ENCODE measurements at places on chromosomes 3 and 15.

GRCh38 chr3:106117490-106117858 is 248.7 kb upstream of the CBLB start:
- no peak for DNase-seq

DNA sequence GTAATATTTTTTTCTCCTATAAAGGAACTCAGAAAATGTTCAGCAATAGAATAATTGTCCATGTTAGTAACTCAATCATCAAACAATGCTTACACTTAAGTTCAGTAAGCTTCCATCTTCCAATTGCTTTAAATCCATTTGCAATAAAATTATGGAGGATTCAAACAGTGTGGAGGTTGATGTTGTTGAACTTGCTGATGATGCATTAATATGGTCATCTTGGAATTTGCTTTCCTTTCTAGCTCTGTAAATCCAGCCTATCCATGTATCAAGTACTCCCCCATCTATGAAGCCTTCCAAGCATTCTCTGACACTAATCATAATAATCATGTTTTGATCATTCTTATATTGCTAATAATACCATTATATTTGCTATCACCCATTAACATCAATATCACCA is 378.4 kb upstream of the CNTN3 start:
- no peak for DNase-seq

GRCh38 chr15:48313216-48313615 is 18.0 kb upstream of the DUT start:
- no peak for DNase-seq

GRCh38 chr3:27729325-27729724 is 7.2 kb upstream of the EOMES start:
- DNase-seq = no peak

DNA sequence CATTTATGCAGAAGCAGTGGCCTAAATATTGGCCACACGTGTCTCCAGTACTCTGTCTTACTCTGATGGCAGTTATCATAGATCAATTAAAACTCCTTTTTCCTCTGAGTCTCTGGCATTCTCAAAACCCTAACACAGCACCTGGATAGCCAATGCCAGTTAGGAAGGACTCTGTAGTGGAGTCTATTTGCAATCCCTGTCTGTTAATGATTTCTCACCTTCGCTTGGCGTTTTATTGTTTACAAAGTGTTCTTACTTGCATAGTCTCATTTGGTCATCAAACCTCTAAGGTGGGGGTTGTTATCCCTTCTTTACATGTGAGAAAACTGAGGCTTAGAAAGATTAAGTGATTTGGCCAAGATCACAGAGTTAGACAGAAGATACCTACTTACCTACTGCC is 258.8 kb downstream of the IL5RA start:
- DNase-seq = no peak

GRCh38 chr15:58546635-58547627 is 115.1 kb downstream of the LIPC start:
- no peak for DNase-seq

GRCh38 chr15:100733101-100733842 is 130.9 kb downstream of the ASB7 start:
- no peak for DNase-seq

GRCh38 chr3:50617096-50617791 is at the start of gene MAPKAPK3:
MAPKAPK3 (plus strand) TSS chr3:50617151; CDS start chr3:50617566, 415 bp downstream.
- peak; percentile 38 for DNase-seq

DNA sequence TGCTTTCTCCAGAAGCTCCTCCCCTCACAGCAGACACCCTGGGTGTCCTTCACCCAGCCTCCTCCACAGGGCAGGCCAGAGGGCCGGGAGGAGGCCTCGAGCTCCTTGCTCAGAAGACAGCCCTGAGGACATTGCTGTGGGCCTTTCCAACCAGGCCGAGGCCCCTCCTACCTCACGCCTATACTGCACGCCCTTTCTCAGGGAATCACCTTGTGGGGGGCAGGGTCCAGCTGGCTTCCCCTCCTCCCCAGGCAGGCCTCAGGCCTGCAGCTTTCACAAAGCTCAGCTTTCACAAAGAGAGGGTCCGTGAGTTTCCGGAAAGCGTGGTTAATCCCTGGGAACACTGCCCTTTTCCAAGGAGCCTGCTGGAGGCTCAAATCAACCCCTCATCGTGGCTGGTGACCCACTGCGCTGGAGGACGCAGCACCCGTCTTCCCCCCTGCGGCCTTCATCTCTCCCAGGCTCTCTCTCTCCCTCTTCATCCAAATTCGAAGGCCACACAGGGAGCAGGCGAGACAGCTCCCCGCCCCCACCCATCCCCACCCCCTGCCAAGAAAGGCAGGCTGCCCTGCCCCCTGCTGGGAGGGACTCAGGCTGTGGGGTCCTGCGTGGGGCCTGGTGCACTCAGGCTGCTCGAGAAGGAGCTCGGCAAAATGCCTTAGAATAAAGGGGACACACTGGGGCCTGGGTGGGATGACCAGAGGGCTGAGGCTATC is 79.4 kb downstream of the OCA2 start:
- no peak for DNase-seq

DNA sequence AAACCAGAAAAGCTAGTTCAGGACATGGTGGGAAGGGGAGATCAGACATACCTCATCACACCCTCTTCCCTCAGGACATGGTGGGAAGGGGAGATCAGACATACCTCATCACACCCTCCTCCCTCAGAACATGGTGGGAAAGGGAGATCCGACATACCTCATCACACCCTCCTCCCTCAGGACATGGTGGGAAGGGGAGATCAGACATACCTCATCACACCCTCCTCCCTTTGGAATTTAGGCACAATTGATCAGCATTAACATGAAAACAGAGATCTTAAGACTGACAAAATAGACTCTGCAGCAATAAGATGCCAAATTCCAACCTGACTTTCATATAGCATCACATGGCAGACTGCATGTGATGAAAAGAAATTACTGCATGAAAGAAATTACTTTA is 412.7 kb upstream of the ZNF717 start:
- no peak for DNase-seq

- DNase-seq = no peak
These were observed 435 bp downstream of the IL17RB start for GRCh38 chr3:53846851-53847155.

DNA sequence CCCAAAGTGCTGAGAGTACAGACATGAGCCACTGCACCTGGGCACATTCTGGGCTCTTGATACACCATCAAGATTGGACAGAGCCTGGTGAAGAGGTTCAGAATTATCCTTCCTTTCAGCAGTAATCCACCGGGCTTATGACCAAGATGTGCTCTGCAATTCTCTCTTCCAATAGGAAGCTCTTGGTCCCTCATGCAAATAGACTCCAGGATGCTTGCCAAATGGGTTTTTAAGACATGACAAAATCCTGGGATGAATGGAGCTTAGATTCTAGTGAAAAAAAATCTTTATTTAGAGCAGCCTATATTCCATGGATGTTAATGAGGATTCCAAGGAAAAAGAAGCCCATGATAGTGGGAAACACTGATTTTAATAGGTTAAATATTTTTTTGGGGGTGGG is 119.1 kb downstream of the SV2B start:
- DNase-seq = no peak

DNA sequence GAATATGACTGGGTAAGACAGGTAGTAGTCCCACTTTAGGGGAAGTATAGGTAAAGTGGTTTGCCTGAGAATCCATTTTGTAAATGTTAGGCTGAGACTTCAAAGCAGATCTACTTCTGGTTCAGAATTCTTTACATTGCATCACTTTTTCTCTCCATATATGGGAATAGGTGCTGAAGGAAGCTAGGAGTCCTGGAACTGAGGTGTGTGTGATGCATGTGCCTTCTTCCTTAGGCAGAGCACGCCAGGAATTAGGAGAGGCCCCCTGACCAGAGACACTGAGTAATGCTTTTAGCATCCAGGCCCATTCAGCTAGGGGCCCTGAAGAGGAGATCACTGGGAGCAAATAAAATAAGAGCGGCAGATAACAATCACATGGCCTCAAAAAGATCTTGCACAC is 69.2 kb upstream of the DCP1A start:
- DNase-seq = no peak

GRCh38 chr15:65339416-65339815 is 34.9 kb downstream of the RNU5B-1 start:
- no peak for DNase-seq

- no peak for DNase-seq
These were observed 341.1 kb upstream of the LRRC3B start for GRCh38 chr3:26281284-26281985.

DNA sequence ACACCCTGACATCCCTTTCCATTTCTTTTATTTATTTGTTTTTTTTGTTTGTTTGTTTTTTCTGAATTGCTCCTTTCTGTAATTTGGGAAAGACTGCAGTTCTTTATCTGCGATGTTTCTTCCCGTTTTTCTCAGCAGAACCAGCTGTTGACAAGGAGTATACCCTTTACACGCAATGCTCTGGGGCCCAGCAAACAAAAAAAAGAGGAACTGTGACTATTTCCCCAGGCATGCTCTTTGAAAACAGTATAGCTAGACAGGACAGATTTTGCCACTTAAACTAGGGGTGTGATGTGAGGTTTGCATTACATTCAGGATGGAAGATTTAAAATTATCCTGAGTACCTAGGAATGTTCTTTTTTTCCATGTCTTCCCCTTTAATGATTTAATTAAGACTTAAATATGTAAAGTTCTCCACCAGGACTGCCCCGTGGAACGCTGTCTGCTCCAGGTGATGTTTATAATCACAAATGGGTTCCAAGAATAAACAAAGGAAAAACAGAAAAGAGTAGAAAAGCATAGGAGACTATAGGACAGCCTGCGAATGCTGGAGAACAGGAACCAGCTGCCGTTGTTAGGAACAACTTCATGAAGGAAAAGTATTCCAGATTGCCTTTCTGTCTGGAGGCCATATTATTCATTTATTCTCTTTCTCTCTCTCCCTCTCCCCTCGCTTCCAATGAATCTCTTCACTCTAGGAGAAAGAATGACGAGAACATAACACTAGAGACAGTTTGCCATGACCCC is 43.3 kb downstream of the TGFBR2 start:
- DNase-seq = no peak

DNA sequence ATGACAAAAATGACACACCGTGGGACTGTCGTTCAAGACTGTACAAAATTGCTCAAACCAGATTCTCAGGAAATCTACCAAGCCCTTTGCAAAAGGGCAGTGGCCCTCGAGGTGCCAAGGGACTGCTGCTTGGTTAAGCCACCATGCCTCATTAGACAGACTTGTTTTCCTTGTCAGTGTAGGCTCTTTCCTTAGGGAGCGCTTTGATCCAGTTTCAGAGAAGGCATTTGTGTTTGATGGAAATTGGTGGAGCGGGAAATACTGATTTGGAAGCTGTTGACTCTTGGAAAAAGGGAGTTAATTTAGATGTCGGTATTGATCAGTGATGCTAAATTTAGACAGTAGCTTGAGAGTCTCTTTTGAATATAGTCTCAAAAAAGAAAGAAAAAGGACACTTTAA is 304.3 kb upstream of the UMPS start:
- no peak for DNase-seq

- DNase-seq = no peak
These were observed 50.7 kb upstream of the AGBL1 start for GRCh38 chr15:86028961-86029360.

DNA sequence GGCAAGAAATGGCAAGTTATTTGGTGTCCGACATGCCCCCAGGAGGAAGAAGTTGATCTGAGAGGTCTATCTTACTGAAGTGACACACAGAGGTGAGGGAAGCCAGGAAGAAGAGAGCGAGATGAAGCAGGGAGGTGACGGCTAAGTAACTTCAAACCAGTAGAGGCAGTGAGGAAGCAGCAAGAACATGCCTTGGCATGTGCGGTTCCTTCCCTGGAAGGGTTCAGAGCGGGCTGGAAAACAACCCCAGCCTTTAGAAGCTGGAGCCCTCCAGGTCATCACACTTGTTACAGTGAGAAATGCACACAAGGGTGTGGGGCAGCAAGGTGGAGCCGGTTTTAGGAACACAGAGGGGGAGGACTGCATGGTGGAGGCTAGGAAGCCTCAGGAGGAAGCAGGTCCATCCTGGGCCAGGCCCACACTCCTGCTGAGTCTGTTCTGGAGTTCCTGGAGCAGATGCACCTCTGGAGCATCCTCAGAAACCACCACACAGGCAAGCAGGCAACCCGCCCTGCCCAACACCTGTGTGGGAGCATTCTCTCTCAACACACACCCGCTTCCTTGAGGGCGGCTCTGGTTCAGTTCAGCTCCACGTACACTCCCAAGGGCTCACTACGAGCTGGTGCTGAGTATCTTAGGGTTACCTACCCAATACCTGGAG is 47.1 kb downstream of the POC1A start:
- no peak for DNase-seq

DNA sequence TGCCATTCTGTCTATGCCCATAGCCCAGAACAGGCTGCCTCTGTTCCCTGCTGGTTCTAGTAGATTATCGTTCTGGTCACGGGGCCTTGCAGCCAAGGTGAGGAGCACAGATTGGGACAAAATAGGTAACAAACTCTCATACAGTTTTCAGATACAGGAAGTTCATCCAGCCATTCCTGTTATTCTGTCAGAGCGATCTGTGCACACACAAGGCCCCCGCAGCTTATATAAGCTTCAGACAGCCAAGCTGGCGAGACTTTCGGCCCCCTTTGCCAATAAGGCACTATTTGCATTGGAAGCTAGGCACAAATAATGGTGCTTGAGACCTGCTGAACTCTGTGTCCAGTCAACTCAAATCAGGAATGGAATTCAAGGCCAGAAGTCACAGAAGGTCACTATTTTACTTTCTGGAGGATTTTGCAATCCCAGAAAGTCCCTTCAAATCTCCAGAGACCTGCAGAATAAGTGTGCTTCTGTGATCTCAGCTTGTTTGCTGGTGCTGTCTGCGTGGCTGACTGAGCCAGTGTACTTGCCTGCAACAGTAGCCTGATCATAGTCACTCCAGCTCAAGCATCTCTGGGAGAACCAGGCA is 69.4 kb downstream of the BFSP2 start:
- DNase-seq = no peak

- no peak for DNase-seq
These were observed 36.7 kb upstream of the MYLK start for GRCh38 chr3:123920868-123921267.

DNA sequence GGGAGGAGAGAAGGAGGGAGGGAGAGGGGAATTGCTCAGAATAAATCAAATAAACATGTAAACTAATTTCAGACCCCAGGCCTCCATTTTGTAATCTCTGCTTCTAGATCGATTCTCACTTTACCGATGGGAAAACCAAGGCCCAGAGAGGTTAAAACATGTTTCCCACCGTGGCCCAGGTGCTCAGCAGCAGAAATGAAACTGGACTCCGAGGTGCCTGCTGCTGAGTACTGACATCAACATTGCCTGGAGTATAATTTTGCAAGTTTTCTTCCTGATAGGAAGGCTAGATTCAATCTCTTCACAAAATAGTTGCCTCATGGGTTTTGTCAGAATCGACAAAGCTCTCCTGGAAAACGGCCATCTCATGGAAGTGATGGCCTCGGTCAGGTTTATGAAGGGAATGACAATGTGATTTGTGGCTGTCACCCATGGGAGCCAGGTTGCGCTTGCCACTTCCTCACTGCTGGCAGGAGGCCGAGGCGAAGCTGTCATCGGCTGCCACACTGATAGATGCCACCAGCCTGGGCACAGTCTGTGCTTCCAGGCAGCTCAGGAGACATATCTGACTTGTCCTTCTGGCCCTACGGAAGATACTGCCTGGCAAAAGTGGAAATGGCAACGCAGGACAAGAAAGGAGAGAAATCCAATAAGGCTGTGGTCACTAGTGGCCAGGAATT is 133.1 kb upstream of the LRRN1 start:
- DNase-seq = no peak

- no peak for DNase-seq
These were observed 255.7 kb upstream of the TBL1XR1 start for GRCh38 chr3:177452831-177453450.

Measured in central memory CD4-positive, alpha-beta T cell (primary cell).